ENCODE measurements at places on chromosomes 16 and 17.

DNA sequence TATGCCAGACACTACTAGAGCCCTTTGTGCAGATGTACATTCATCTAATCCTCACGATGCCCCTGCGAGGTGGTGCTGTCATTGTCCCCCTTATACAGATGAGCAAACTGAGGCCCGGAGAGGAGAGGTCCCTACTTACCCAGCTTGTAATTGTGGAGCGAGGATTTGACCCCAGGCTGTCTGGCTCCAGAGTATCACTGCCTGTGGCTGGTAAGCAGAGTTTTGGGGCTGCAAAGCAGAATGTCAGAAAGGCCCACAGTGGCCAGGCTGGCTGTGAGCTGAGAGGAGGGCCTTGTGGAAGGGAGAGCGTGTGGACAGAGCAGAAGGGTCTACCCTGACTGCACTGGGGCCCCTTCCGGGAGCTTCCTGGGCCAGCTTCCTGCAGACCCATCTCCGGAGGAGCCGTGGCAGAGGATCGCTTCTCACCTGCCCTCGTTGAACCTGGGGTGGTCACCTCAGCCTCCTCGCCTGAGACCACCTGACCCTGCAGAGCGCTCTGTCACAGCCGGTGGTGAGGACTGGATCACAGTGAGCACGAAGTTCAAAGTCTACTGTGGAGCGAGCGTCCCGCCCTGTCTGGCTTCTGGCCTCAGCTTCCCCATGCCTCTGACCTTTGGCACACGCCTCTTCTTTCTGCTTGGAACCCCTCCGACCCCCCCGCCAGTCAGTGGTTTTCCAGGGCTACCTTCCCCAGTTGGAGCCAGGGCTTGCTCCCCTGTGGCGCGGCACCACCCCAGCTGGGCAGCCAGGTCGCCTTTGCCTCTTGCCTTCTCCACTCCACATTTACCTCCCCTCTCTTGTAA is 12.1 kb downstream of the CMIP start:
- DNase-seq: no peak

DNA sequence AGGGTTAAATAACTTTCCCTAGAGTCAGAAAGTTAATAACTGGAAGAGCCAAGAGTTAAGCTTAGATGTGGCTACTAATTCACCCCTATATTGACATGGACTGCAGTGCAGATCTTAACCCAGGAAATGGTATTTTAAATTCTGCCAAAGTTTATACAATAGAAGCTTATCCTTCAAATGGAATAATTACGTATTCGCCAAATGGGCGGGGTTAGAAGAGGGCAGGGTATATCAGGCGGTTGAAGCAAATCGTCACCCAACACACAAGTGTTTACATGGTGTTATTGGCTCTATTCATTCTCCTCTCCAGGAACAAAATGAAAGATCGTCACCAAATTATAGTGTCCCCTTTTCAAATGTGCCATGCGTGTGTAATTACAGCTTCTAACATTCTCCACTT is 182.7 kb downstream of the PRKCB start:
- DNase-seq: no peak

DNA sequence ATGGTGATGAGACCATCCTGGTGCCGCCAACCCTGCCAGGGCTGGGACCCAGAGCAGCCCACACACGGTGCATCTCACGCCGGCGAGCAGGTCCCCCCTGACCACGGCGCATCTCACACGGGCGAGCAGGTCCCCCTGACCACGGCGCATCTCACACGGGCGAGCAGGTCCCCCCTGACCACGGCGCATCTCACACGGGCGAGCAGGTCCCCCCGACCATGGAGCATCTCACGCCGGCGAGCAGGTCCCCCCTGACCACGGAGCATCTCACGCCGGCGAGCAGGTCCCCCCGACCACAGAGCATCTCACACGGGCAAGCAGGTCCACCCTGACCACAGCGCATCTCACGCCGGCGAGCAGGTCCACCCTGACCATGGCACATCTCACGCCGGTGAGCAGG is 59.2 kb downstream of the MRM3 start:
- DNase-seq: no peak

GRCh38 chr17:61715348-61715747 is 124.3 kb upstream of the NACA2 start:
- no peak for DNase-seq

DNA sequence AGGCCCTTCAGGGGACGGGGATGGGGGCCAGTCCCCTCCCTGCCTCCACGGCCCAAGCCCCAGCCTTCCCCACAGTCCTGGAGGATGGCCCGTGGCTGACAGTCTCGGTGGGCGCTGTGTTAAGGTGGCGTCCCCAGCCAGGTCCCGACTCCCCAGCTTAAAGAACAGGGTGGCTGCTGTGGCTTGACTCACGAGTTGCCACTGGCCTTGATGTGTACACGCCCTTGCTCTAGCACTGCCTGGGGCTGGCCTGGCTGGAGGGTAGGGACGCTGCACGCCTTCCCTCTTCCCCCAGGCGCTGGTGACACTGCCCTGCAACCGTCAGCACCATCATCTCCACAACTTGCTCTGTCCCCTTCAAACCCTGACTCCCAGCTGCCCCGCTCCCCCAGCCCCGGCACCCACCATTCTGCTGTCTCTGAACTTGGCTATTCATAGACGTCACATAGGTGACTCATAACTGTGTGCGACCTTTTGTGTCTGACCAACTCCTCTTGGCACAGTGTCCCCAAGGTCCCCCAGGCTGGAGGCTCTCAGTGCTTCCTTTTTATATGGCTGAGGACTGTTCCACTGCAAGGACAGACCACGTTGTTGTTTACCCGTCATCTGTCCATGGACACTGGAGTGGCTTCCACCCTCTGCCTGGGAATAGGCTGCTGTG is 6.3 kb downstream of the GNPTG start:
- DNase-seq: no peak

GRCh38 chr17:2317796-2318195 is 14.0 kb downstream of the SRR start:
- DNase-seq: no peak

DNA sequence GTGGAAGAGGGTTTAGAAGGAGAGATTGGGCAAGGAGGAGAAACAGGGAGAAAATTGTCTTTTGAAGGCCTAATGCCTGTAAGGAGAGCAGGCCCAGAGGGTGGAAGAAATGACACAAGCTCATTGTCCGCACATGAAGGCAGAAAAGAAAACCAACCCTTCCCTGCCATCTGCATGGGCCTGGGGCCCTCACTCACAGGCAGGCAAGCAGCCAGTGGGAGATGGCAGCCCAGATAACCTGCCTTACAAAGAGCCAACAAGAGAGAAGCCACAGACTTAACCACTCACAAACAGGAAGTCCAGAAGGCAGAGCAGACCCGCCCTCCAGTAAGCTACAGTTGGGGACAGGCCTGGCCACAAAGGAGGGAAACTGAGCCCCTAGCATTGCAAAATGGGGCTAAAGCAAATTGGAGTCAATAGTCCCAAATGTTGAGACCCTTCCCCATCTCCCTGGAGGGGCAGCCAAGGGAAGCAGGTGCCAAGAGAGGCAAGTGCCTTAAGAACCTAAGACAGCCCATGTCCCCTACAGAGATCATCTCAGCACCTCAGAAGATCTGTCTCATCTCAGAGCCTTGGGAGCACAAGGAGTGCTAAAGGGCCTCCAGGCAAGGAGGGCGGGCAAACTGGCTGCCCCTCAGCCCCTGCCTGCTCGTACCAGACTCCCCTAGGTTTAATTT is 7.3 kb upstream of the TSPOAP1 start:
- no peak for DNase-seq

DNA sequence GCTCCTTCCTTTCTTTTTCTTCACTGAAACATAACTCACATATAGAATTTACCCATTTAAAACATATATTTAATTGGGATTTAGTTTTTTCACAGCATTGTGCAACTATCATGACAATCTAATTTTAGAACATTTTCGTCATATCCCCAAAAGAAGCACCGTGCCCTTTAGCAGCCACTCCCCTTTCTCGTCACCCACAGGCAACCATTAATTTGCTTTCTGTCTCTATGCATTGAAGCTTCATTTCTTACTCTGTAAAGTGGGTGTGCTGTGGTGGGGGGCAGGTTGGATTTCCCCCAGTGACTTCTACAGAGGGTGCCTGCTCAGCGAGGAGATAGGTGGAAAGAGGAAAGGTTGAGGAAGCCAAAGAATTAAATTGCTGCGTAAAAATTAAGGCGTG is 35.8 kb downstream of the MRC2 start:
- DNase-seq: no peak

DNA sequence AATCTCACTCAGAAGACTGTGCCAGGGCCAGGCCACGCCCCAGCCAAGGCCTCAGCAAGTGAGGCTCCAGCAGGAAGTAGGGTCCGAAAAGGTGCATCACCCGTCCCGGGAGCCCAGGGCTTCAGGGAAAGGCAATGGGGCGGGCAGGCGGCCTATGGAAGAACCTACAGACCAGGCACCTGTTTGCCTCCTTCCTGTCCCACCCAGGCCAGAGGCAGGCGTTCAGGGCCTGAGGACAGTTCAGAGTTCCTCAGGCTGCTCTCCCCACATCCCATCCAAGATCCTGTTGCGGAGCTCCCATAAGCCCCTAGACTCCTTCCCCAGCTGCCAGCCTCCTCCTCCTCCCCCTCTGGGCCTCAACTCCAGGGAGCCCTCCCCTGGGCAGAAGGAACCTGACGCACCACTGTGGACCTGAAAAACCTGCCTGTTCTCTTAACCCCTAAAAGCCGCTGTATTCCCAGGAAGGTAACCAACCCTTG is 2.3 kb downstream of the CLUH start:
- DNase-seq: no peak

GRCh38 chr17:73290399-73291259 is 21.2 kb downstream of the CDC42EP4 start:
- DNase-seq: no peak

- no peak for DNase-seq
Observed at GRCh38 chr16:74752756-74753155, 21.9 kb downstream of the FA2H start.

GRCh38 chr17:36183001-36183971 is 6.8 kb upstream of the TBC1D3B start:
- DNase-seq: no peak

- DNase-seq: no peak
Observed at GRCh38 chr17:66517336-66518009, 215.1 kb downstream of the PRKCA start.

GRCh38 chr17:61647047-61647446 is 56.0 kb upstream of the NACA2 start:
- no peak for DNase-seq

DNA sequence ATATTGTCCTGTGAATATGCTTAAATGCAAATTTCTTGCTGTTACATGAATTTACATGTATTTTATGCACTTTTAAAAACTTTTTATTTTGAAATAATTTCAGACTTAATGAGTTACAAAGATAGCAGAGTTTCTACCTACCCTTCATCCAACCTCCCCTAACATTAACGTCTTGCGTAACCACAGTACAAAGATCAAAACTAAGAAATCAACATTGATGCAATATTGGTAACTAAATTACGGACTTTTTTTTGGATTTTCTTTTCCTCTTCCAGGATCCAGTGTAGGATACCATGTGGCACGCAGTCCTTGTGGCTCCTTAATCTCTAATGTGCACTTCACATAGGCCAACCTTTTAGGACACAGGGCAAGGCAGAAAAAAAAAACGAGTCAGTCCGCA is 124.9 kb downstream of the ABCC12 start:
- DNase-seq: no peak

DNA sequence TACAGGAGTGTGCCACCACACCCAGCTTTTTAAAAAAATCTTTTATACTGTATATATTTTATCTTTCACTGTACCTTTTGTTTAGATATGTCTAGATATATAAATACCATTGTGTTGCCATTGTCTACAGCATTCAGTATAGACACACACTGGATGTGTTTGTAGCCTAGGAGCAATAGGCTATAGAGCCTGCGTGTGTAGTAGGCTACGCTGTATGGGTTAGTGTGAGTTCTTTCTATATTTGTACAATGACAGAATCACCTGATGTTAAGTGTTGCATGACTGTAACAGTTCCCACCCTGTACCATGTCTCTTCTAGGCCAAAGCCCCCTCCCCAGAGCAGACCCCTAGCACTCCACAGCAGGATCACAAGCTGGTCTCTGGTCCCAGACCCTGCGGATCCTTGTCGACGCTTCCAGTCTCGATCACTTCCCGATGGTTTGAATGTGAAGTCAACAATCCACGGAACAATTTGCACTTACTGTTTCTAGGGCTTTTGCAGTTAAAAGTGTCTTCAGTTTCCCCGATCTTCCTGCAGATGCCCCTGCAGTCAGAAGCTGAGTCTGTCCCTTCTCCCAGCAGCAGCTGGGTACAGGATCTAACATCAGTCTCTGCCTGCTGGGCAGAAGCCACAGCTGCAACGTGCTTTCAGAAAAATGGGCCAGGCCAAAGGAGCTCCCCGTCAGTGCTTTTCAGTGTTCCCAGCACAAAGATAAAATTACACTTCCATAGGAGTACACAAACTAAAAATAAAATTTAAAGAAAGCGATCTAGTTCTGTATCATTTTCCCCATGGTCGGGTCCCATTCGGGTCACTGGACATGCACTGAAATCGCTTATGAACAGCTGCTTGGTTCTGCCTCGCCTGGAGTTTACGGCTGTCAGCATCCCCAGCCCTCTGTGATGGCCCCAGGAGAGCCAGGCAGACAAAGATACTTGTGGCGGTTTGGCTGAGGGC is 35.4 kb downstream of the ADAM11 start:
- DNase-seq: no peak

GRCh38 chr17:395179-395578 is 42.6 kb upstream of the RPH3AL start:
- DNase-seq: no peak
